ENCODE measurements at places on chromosomes 4 and X.

- no peak for DNase-seq
Observed at GRCh38 chrX:7201496-7201895, 53.5 kb upstream of the PUDP start.

GRCh38 chr4:183541752-183542040 is 36.8 kb downstream of the ING2 start:
- no peak for DNase-seq

- no peak for DNase-seq
Observed at GRCh38 chr4:155889031-155889793, 14.3 kb upstream of the TDO2 start.

- no peak for DNase-seq
Observed at GRCh38 chrX:21375708-21376009, 1.4 kb downstream of the CNKSR2 start.

DNA sequence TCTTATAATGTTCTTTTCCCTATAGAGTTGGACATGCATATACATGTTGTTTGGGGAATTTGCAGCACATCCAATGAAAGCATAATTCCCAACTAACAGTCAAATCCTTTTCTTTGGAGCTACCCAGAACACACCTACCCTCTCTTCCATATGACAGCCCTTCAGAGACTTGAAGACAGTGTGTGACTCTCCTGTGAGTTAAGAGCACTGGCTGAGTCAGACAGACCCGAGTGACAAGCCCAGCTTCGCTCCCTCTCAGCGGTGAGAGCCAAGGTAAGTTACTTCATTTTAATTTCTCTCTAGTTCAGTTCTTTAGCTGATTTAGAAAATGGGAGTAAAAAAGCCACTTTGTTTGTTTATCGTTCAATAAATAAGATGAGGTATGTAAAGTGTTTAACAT is 86.3 kb downstream of the RTL9 start:
- DNase-seq: no peak

DNA sequence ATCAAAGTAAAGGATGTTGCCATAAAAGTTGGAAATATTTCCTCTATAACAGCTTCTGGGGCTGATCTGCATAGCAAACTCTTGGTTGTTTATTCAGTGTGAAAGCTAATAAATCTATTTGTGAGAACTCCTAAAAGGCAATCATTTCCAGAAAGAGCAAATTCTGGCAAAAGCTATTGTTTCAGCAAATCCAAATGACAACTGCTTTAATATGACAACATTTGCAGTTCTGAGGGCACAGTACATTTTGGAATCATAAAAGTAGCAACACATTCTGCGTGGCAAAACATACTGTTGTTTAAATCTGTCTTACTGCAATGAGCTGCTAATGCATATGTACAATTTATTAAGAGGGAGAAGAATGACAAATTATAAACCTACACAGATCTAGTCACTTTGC is 818.1 kb downstream of the FSTL5 start:
- no peak for DNase-seq

DNA sequence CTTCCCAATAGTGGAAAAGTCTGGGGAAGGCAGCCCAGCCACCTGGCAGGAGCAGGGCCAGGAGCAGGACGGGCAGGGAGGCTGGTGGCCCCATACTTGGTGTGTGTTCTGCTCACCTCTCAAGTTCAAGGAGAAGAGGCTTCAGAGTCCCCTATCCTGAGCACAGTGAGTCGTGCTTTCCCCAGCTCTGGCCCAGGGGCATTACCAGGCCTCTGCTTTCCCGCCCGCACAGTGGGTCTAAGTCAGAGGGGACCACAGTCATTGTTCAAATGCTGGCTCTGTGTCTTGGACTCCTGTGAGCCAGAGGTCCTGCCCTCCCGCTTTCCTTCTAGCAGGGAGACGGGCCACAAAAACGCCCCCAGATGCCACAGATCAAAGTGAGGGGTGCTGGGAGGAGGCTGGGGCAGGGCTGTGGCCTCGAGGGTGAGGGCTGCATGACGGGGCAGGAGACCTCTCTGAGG is 27.6 kb downstream of the HTRA3 start:
- DNase-seq: peak; percentile 50

GRCh38 chr4:90444904-90445303 is 317.7 kb downstream of the CCSER1 start:
- DNase-seq: no peak

GRCh38 chr4:24781999-24782745 is 13.2 kb upstream of the SOD3 start:
- no peak for DNase-seq

DNA sequence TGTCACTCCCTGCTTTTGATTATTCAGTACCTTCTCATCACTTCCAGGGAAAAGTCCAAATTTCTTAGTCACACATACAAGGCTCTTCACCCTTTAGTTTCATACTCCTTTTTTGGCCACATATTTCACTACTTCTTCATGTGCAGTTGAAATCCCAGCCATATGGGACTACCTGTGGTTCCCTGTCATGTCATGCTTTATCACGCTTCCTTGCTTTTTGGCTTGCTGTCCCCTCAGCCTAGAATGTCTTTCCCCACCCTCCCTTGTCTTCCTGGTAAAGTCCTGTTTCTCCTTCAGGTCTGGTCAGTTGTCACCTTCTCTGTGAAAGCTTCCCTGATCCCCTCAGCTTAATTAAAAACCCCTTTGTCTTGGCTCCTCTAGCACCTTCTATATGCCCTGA is 163.8 kb downstream of the AFF2 start:
- DNase-seq: no peak

- DNase-seq: no peak
Observed at GRCh38 chr4:128583753-128584712, 225.5 kb upstream of the JADE1 start.
